Lung (tissue), 17 donors: ENCODE measurements at places on chromosomes 7 and 10.

DNA sequence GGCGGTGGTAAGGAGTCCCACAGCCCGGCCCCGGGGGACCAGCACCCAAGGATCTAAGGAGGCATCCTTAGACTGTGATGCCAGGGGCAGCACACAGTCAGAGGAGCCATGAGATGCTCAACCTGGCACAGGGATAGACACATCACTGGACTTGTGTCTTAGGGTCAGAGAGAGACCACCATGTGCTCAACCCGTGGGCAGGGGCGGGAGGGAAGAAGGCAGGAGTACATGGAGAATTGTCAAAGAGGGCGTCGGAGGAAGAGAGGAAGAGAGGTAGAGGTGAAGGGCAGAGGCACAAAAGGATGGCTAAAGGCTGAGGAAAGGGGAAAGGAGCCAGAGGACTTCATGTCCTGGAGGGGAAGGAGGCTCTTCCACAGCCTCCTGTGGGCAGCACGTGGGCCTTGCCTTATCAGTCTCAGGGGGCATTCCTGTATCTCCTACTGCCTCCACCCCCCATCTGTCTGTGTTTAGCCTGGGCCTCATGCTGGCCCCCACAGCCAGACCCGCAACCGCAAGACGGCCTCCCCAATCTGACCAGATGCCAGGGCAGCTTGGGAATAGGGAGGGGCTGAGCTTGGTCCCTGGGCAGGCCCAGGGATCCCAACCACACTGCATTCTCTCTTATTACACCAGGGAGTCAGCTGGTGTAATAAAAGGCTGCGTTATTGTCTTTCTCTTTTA is 2.2 kb downstream of the ADCY1 start:
- no peak for DNase-seq

DNA sequence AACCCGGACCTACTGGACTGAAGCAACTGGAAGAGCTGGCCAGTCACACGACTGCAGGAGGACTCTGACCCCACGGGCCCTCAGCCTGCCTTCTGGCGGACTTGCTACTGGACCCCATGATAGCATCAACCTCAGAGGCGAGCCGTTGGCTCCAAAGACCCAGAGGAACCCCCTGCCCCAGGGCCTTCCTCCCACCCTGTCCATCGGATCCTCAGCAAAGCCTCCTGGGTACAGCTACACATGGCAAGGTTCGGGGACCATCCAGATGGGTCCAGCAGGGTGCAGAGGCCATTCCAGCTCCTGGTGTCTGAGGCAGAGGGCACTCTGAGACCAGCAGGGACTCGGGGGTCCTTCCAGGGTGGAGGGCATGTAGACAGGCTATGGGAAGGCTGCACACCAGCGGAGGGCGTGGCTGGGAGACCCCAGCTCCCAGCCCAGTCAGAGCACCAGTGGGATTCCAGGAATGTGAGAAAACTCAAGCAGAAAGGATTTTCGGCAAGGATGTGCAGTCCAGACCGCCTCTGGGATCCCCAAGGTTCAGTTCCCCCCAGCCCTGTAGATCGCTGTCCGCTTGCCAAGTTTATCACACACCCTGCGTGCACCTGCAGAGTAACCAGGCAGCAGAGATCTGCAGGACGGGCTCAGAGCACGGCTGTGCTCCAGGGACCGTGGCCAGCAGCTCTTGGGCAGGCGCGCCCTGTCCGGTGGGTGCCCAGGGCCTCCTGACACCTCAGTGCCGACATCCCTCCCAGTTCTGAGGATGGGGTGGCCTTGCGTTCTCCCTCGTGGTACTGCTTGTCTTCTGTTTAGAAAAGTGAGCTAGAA is 89.8 kb upstream of the PPP2R2D start:
- DNase-seq = no peak

GRCh38 chr7:130946114-130946513 is 212.1 kb upstream of the KLF14 start:
- no peak for DNase-seq

DNA sequence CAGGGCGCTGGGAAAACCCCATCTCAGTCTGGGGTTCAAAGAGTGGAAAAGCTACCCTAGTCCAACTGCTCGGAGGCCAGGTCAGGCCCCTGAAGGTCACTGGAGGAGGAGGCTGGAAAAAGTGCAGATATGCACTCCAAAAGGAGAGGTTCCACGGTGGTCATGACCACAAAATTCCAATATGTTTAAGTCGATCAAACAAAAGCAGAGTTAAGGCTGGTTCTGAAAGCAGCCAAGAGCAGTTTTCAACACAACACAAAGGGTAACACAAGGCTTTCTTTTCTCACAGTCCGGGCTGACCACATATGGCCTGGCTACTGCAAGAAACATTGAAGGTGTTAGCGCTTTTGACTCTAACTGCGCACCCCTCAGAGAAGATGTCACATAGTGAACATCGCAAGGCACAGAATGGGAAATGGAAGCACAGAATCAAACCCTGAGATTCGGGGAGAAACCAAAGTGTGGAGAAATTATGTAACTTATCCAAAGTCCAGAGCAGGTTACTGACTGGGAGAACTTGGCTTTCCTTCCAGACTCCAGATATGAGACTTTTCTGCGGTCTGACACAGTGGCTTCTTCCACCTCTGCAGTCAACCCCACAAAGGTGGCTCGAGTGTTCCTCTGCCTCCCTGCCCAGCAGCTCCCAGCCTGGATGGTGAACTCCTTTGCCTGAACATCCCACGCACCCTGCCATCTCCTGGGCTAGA is 1.3 kb upstream of the GRB10 start:
- no peak for DNase-seq

GRCh38 chr10:79390551-79391229 is 43.4 kb downstream of the PPIF start:
- DNase-seq = peak; percentile 74

GRCh38 chr7:63899691-63900393 is 98.8 kb upstream of the ZNF722 start:
- DNase-seq = peak; percentile 0

- no peak for DNase-seq
Measured at GRCh38 chr7:142569851-142570250, 179.4 kb upstream of the PRSS1 start.

DNA sequence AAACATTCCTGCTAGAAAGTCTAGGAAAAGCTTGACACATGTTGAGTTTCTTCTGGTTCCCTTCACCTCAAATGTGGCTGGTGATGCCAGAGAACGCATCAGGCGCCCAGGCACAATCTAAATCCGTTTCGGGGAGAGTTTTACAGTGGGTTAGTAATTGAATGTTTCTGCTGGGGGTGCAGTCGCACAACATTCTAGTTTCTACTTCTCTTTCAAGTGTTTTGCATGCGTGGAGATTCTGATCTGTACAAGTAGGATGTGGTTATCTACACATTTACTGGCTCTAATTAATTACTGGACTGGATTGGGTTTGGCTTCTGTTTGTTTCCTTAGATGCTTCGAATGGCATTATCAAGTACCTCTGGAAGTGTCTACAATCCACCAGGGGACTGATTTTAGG is 173.8 kb downstream of the TMEM26 start:
- DNase-seq = no peak

DNA sequence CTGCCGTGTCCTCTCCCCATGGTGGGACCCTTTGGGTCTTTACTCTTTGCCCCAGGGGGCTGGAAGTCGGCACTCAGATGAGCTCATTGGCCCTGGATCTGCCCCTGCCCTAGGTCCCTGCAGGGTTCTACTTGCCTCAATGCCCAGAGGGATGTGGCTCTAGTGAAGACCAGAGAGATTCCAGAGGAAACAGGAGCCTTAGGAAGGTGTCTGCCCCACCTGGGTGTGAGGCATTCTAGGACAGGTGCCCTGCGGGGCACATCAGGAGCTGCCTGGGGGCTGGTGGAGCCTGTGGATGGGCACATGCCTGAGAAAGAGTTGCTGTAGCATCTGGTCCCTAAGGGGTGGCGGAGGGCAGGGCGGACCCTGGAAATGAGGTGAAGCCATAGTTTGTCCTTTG is 128.6 kb downstream of the ADCY1 start:
- DNase-seq = peak; percentile 2

GRCh38 chr7:18509481-18509880 is 13.9 kb downstream of the HDAC9 start:
- no peak for DNase-seq

DNA sequence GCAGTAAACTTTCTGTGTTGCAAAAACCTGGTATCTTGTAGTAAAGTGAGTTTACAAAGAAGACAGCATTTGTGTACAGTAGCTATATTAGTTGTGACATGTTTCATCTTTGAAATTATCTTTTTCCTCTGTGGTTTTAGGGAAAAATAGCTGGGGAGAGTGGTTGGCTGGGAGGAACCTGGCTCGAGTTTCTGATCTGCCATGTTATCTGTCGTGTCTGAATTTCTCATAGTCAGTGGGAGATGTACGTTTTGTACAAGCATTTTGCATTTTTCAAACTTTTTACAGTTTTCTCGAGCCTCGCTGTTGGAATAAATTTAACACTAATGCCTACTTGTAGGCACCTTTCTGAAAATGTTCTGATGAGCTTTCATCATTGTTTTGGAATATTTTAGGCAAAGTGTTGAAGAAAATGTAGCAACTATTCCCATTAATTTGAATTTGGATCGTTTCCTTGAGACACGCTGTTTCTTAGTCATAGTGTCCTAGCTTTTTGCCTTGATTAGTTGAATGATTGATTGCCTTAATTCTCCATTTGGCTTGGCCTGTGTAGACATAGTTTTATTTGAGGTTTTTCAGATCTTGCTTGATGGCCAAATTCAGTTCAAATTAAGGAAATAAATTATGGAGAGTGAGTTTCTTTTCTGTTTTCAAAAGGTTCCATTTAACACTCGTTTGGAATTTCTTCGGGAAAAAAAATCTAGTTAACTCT is 65.1 kb downstream of the CAMK1D start:
- no peak for DNase-seq

- no peak for DNase-seq
Measured at GRCh38 chr10:7075851-7076250, 335.0 kb downstream of the SFMBT2 start.

DNA sequence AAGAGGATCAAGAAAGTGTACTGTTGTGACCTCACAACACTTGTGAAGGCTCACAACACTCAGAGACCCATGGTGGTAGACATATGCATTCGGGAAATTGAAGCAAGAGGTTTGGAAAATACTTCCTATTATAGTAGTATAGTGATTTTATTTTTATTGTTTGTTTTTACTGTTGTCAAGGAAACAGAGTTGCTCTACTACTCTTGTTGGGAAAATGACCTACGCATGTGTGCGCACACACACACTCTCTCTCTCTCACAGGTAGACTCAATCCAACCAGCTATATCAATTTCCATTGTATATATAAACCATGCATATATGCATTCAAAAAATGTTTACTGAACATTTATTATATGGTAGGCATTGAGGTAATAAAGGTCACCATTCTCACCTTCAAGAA is 63.7 kb upstream of the PRR15 start:
- no peak for DNase-seq

DNA sequence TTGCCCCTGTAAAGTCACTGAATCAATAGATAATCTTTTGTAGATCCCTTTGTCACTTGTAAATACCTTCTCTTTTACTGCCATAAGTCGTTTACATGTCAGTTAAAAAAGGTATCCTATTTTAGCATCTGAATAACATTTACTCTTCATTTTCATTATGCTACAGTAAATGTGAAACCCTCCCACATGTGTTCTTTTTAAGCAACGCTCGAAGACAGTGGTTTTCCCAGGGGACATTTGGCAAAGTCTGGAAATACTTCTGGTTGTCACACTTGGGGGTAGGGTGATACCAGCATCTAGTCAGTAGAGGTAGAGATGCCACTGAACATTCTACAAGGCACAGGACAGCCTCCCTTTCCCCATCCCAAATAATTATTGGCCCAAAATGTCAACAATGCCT is 23.7 kb downstream of the ATAD1 start:
- no peak for DNase-seq

DNA sequence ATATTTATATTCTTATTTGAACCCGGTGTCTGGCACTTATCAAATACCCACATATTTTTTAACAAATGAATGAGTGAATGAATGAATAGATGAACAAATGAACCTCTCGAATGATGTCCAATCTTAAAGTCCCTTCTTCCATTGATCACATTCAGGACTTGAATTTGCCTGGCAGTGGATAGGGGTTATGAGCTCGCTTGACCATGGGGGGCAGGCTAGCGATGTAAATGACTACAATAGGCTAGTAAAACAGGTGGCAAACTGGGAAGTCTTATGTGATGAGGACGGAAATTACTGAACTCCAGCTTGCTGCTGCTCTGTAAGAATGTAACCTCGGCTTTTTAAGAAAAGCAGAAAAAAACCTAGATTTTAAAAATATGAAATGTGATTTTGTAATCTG is 247.7 kb upstream of the DKK1 start:
- DNase-seq = no peak
